NCI-H510A (cell line): ENCODE measurements at places on chromosomes 11 and 22.

DNA sequence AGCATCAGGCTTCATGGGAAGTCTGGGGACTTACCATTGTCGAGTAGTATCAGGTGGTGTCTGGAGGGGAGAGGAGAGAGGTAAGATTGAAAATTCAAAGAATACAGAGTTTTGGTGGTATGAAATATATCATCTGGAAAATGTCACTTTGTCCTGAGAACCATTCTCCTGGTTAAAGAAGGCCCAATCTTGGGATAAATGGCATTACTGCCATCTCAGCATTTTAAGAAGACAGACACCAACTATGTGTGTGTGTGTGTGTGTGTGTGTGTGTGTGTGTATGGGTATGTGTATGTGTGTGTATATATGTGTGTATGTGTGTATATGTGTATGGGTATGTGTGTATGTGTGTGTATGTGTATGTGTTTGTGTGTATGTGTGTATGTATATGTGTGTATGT, 673.3 kb downstream of the NTM start:
- DNase-seq: no peak

DNA sequence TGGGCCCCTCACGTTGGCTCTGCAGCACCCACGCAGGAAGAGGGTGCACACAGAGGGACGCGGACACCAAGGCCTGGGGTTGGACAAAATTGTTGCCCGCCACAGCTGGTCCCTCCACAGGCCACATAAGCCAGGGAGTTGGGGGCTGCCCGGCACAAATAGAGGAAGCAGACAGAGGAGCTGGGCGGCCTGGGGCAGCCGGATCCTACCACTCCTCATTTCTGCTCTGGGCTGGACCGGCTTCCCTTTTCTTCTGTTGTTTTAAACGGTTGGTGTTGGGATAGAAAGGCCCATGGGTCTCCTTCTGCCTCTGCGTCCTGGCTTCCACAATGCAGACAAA, 36.4 kb upstream of the LINC01488 start:
- DNase-seq: no peak

GRCh38 chr11:99683933-99684332, 663.2 kb downstream of the CNTN5 start:
- DNase-seq: no peak

- DNase-seq: no peak
Observed at GRCh38 chr22:29691636-29692326, 28.0 kb upstream of the CABP7 start.

DNA sequence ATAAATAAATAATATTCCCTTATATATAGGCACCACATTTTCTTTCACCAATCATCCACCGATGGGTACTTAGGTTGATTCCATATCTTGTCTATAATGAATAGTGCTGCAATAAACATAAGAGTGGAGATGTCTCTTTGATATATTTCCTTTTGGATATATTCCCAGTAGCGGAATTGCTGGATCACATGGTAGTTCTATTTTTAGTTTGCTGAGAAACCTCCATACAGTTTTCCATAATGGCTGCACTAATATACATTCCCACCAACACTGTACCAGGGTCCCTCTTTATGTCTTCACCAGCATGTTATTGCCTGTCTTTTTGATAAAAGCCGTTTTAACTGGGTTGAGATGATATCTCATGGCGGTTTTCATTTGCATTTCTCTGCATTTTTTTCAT, 23.6 kb downstream of the PAMR1 start:
- DNase-seq: no peak

GRCh38 chr11:70176940-70177689, 26.0 kb upstream of the FADD start:
- no peak for DNase-seq

- no peak for DNase-seq
Observed at GRCh38 chr11:64235437-64236161, 1.2 kb downstream of the VEGFB start.

DNA sequence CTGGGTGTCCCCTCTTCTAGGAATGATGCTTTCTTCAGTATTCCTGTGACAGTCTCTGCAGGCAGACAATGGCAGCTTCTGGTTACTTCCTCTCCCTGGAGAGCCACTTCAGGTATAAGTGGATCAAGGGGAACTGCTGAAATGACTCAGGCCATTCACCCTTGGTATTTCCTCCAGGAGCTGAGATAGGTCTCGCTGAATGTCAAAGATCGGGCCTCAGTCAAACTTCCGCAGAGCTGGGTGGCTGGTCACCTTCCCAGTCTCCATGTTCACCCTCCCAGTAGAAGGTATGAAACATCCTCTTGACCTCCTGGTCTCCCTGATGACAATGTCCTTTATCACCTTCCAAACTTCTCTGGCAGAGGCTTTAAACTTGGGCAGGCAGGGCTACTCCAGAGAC, 1.8 kb upstream of the ANKK1 start:
- no peak for DNase-seq

DNA sequence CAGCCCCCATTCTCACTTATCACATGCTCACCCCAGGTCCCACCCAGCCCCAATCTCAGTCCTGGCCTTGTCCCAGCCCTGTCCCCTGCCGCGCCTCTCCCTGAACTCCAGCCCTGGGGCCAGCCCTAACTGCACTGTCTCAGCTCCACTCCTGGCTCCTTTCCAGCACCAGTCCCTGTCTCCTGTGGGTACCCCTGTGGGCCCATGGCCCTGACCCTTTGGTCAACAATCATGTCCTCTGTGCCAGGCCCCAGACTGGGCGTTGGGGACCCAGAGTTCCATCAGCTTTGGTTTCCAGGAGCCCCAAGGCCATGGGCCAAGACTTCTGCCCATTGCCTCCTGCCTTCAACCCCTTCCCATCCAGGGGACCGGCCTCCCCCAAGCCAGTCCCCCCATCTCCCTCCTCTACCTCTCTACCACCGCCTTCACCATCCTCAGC, 757 bp downstream of the SPI1 start:
- DNase-seq: no peak

GRCh38 chr11:70628176-70628854, 230.0 kb downstream of the CTTN start:
- DNase-seq: no peak

DNA sequence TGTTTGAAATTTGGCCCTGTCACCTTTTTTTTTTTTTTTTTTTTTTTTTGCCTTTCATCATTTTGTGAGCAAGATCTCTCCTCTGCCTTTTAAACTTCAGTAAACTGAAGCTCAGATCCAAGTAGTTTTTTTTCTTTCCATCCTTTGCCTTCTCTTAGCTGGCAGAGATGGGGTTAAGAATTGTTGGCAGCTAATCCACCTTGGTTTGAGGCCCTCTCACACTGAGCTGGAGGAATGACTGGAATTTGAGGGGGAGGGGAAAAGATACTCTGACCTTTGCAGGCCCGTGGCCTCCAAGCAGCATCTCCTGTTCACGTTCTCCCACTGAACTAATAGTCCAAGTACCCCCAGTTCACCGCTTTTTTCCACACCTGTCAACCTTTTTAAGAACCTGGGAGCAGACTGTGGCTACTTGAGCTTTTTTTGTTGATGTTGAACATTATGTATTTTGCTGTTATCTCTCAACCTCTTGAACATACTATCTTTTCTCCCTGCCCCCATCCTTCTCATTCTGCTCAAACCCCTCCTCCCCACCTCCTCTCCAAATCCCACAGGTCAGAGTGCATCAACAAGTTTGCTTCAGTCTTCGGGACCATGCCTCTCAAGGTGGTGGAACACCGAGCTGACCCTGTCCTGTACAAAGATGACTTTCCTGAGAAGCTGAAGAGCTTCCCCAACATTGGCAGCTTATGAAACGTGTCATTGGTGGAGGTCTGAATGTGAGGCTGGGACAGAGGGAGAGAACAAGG, 66.2 kb downstream of the ALX4 start:
- no peak for DNase-seq

- DNase-seq: no peak
Observed at GRCh38 chr11:47152126-47152952, 24.3 kb downstream of the ARFGAP2 start.

DNA sequence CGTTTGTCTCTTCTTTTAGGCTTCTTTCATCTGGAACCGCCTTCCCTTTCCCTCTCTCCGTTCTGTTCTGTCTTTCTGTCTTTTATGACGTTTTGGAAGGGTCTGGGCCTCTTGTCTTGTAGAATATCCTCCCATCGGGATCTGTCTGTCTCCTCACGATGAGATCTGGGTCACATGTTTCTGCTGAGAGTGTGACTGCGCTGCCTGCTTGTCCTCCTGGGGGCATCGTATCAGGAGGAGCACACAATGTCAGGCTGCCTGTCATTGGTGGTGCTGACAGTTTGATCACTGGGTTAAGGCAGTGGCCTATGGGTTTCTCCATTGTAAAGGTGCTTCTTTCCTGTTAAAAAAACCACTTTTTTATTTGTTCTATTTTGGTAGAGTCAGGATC, 60.4 kb upstream of the PARVG start:
- no peak for DNase-seq

- no peak for DNase-seq
Observed at GRCh38 chr11:116169776-116170175, 603.0 kb downstream of the BUD13 start.

DNA sequence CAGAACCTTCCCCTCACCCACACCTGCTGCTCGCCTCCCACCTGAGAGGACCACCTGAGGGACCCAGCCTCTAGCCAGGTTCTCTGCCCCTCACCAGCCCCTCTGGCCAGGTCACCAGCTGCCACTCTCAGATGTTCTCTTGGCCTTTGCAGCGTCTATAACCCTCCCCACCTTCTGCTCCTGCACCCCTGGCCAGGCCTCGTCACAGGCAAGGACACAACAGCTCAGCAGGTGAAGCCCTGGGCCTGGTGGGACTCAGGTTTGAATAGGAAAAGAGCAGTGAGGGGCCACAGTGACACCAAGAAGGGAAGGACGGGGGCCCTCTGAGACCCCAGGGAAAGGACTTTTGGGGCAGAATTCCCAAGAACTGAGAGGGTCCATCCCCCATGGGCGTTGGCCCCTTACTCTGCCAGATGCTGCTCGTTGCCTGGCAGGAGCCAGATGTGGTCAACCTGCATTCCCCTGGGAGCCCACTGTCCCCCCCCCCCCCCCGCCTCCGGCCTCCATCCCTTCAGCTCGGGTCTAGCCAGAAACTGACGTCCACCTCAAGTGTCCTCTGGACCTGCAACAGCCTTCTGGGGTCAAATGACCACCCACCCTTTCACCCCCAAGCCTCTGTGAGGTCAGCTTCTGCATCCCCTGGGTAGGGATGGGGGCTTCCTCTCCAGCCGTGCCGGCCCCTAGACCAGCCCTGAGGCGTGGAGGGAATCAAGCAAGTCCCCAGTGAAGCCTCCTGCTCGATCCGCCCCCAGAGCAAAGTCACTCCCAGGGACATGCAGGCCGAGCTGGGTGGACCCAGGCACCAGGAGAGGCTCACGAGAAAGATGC, 28.7 kb downstream of the SBF1 start:
- DNase-seq: no peak
